ENCODE measurements at places on chromosomes 7 and 10. TPM values are rescaled to one million over a fixed set of nuclear protein-coding genes. Genes with fewer than 3 reads are reported as not detected.

The NPY gene
- not detected for total RNA-seq

DNA sequence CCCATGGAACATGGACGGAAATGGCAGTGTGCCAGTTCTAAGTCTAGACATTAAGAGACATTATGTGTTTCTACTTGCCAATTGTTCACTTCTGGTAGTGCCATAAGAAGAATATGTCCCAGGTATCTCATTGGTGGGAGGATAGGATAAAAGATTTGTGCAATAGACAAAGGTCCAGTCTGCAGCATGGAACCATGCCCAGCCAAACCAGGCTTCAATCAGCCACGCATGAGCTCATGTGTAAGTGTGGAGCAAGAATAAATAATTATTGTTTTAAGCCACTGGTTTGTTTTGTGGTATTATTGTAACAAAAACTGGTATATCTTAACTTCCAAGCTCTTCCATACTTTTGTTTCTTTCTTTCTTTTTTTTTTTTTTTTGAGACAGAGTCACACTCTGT lies 153.6 kb upstream of the CTTNBP2 start:
- no peaks in the 10 kb centered on the region for H3K27me3 ChIP-seq
- H3K4me1 ChIP-seq, result no peaks in the 10 kb centered on the region
- no peak overlapping the region for H3K4me3 ChIP-seq
- H3K36me3 ChIP-seq, result no peaks in the 10 kb centered on the region
- no peak overlapping the region for H3K27ac ChIP-seq

The MTERF1 gene
- 19.0 TPM for total RNA-seq

The CPN1 gene
- total RNA-seq, result not detected

DNA sequence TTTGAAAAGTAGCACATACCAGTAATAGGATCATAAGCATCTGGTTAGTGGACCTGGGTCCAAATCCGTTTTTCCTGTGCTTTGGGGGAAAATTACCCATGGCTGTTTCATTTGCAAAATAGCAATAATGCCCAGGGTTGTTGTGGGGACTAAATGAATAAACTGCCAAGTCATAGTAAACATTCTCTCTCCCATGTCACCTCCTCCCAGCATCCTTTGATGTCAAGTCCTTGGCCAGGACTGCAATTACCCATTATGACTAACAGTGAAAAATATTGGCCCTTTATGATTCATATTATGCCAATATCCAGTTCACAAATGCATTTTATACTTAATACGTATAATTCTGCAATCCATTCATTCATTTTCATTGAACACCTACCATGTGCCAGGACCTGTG lies 23.0 kb downstream of the TOMM7 start:
- H3K4me1 ChIP-seq, result no peaks in the 10 kb centered on the region
- no peak overlapping the region for H3K27ac ChIP-seq
- no peaks in the 10 kb centered on the region for H3K36me3 ChIP-seq
- no peak for DNase-seq
- no peak overlapping the region for H3K4me3 ChIP-seq

DNA sequence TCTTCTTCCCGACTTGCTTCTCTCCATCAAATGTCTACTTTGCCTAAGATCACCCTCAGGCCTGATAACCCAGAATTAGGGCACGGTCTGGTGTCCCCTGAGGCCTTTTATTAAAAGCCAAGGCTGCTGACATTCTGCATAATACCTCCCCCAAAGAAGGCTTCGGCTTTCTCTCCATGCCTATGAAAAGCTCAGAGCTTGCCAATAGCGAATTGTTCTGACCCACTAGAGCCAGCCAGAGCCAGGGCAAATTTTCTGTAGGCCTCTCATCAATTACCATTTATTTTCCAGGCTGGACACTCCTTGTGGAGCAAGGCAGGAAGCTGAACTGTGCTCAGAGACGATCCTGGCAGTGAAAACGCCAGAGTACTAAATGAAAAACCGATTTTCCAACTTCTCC lies 64.3 kb upstream of the ADRB1 start:
- no peaks in the 10 kb centered on the region for H3K36me3 ChIP-seq
- H3K27ac ChIP-seq, result no peak overlapping the region

The MNX1 gene
- total RNA-seq, result not detected
